ENCODE measurements at places on chromosomes 6 and 20.

DNA sequence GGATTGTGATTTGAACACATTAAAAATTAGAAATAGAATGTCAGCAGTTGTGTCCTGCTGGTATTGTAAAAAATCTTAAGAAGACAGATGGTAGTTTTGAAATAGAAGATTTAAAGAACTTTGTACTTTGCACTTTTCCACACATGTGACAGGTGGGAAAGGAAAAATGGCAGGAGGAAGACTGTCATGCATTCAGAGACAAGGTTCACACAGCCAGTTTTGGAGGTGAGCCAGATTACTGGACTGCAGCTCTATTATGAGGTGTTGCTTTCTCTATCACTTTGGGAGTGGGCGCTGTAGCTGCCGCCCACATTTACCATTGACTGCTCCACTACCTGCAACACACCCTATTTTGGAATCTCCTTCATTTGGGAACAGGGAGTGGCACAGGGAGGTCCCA lies 12.1 kb upstream of the NDUFAF4 start:
- no peak for DNase-seq

- DNase-seq: no peak
Observed at GRCh38 chr6:106736502-106736901, 107.1 kb downstream of the QRSL1 start.

GRCh38 chr6:167948716-167949115 lies 48.8 kb upstream of the KIF25 start:
- peak; percentile 32 for DNase-seq

GRCh38 chr6:15588971-15589634 lies 73.7 kb downstream of the DTNBP1 start:
- no peak for DNase-seq

DNA sequence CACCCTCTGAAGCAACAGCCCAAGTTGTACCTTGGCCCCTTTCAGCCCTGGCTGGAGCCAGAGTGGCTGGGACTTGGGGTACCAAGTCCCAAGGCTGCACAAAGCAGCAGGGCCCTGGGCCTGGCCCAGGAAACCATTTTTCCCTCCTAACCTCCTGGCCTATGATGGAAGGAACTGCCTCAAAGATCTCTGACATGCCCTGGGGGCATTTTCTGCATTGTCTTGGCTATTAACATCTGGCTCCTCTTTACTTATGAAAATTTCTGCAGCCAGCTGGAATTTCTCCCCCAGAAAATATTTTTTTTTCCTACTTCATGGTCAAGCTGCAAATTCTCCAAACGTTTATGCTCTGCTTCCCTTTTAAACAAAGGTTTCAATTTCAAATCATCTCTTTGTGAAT lies 269.4 kb upstream of the CDYL start:
- DNase-seq: no peak

- DNase-seq: no peak
Observed at GRCh38 chr20:4800676-4801449, 79.2 kb downstream of the PRND start.

All from smooth muscle cell of the brain vasculature (primary cell).